ENCODE measurements at places on chromosomes 3 and 15.
A peak's percentile ranks its signal among the peaks of the same experiment; 100 is the strongest.

- DNase-seq: no peak
These were observed 1338.8 kb downstream of the NSUN3 start for GRCh38 chr3:95401693-95402092.

DNA sequence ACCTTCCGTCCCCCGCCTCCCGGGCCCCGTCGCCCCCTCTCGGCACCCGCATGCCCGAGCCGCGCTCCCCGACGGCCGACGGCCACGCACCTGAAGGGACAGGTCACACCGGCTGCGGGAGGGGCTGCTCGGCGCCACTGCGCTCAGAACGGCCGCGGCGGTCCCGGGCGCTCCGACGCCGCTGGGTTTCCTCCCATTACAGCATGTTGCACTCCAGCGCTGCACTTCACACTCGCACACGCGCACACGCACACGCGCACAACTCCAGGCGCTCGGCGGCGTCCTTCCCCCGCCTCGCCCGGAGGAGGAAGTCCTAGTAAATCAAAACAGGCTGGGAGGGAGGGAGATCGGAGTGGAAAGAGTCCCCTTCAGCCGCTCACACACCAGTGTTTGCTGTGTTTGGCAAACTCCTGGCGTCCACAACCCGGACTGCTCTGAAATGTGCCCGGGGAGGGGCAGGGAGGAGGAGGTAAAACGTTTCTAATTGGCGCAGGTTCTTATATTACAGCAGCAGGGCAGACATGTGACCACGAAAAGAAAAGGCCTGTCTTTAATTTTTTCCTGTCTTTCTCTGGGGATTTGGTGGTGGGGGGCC is 76.7 kb upstream of the VGLL4 start:
- no peak for DNase-seq

DNA sequence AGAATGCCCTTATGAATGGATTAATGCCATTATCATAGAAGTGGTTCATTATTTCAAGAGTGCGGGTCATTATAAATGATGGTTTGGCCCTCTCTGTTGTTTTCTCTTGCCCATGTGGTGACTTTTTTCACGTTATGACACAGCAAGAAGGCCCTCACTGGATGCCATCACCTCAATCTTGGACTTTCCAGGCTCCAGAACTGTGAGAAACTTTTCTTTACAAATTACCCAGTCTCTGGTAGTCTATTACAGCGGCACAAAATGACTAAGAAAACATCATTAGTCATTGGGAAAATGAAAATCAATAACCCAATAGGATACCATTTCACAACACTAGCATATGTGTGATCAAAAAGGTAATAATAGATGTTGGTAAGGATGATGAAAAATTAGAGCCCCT is 119.0 kb upstream of the LPP start:
- no peak for DNase-seq

GRCh38 chr3:130990282-130990681 is 36.3 kb downstream of the ASTE1 start:
- no peak for DNase-seq

DNA sequence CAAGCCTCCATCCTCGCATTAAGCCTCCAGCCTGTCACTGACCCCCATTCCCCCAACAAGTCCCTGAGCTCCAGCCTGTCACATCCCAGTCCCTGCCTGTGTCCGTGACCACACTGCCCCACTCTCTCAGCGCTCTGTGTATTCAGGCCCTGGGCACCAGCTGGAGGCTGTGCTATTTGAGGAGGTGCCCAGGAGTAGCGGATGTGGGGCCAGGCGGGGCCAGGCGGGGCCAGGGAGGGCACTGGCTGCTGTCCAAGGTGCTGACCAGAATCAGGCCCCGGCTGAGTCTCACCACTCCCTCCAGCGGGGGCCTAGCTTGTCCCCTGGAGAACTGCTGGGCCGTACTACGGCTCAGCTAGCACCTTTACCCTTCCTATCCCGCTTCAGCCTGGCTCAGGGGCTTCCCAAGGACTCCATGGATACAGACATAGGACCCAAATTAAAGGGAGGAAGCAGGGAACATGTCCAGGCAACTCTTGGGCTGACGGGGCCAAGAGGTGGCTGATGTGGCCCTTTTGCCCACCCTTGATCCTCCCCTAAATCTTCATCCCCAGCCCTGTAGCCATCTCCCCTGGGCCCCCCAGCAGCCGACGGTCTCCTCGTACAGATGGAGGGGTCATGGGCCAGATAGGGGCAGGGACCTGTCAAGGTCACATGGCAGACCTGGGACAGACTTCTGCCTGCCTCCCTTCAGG is 1.1 kb downstream of the HHATL start:
- DNase-seq: peak; percentile 17

DNA sequence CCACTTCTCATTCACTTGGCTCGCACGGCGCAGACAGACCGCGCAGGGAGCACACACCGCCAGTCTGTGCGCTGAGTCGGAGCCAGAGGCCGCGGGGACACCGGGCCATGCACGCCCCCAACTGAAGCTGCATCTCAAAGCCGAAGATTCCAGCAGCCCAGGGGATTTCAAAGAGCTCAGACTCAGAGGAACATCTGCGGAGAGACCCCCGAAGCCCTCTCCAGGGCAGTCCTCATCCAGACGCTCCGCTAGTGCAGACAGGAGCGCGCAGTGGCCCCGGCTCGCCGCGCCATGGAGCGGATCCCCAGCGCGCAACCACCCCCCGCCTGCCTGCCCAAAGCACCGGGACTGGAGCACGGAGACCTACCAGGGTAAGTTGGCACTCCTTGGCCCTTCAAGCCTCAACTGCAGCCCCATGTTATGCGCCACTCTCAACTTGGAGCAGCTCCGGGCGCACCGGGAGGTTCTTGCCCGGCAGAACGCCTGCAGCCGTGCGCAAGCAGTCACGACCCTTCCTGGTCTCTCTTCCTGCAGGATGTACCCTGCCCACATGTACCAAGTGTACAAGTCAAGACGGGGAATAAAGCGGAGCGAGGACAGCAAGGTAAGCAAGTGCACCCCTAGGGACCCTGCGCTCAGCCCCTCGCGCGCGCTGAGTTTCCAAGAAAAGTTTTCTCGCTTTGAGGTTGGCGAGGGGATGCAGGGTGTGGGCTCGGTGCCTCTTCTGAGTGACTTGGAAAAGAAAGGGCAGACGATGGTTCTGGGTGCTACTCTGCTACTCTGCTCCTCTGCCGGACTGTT is at the start of gene BHLHE40:
Gene BHLHE40 (plus strand): TSS at position 10 of the 801 bp plus-strand sequence. CDS start 282 bp downstream, at position 292.
- no peak for DNase-seq

DNA sequence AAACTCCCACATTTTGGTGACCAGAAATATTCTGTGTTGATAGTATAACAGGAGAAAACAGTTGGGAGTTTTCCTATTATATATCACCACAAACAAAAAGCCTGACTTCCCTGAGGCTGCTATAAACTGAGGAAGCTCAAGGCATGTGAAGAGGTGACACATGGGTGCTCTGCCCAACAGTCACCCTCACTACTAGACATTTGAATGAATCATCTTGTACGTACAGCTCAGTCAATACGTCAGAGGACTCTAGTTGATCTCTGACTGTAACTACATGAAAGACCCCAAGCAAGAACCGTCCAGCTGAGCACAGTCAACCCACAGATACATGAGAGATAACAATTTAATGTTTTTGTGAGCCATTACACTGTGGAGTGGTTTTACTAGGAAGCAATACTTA is 338.3 kb upstream of the ATP11B start:
- DNase-seq: no peak

GRCh38 chr3:23232016-23232415 is 28.9 kb downstream of the UBE2E2 start:
- DNase-seq: no peak

DNA sequence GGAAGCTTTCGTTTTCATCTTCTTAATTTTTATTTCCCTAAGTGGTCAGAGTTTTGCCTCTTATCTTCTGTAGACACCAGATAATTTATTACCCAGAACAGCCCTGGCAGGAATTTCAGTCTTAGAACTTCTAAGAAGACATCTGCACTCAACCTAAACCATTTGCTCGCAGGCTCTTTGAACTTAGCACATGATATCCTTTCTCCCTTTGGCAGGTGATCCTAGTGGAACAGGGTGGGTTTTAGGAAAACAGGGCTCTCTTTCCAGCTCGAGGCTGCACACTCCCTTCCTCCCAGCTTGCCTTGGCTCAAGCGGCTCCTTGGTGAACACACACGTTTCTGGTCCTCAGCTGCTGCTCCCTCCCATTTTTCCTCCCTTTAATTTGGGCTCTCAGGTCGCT is 116.5 kb downstream of the THSD4 start:
- no peak for DNase-seq

DNA sequence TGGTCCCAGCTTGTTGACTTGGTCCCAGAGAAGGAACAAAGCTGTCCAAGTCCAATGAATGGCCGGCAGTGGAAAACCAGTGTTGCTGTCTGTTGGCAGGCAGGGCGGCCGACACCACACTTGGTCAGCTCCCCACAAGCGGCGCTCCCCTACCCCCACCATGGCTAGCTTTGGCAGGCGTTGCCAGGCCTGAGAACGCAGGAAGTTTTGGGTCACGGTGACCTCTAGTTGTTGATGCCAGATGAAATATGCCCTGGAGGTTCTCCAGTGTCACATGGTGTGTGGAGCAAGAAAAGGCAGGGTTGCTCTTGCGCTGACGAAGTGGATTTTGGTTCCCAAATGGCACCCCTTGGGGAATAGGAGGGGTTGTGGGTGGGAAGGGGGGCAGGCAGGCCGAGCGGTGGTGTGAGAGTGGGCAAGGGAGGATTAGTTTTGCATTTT is 72.7 kb upstream of the TPRG1 start:
- no peak for DNase-seq

GRCh38 chr3:161422171-161422700 is 50.9 kb upstream of the SPTSSB start:
- DNase-seq: no peak

DNA sequence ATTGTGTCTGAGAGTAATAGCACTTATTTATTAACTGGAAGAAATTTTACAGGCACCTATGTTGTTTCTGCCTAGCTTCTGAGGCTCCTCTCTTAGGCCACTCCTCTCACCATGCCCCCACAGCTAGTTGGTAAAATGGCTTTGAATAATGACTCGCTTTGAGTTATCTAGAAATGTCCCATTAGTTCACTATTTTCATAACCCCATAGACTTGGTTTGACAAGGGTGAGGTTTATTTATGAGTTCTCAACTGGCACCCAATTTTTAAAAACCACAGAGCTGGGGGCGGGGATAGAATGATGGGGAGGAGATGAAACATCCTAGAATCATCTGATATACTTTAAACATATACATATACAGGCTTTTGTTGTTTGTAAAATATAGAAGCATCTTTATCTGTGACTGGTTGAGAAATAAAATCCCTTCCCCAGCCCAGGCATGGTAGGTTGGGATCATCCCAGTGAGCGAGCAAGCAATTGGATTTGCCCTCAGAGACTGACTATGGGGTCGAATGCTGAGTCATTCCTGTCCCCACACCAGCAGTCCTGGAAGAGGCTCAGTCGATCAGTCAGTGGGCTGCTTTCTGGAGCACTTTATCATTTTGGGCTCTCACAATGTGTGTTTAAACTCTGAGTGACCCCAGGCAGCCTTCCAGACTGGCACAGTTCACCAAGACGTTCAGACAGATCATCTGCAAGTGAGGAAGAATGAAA is 60.2 kb upstream of the TSEN2 start:
- no peak for DNase-seq

- DNase-seq: no peak
These were observed 15.5 kb downstream of the PLA1A start for GRCh38 chr3:119613201-119613600.

DNA sequence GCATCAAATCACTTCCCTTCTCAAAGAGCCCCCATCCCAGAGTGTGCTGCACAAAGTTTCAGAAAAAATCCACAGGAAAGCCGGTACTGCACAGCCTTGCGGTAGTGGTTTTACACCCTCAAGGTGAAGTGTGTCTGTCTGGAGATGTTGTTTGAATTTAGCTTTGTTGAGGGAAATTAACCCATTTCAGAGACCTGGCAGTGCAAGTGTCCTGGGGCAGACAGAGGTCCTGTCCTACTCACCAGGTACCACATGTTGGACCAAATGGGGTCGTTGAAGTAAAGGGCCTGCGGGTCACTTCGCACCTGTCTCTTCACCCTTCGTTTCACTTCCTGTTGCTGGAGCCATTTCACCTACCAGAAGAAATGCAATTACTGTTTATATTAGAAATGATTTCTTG is 57.8 kb downstream of the PCSK6 start:
- DNase-seq: no peak

DNA sequence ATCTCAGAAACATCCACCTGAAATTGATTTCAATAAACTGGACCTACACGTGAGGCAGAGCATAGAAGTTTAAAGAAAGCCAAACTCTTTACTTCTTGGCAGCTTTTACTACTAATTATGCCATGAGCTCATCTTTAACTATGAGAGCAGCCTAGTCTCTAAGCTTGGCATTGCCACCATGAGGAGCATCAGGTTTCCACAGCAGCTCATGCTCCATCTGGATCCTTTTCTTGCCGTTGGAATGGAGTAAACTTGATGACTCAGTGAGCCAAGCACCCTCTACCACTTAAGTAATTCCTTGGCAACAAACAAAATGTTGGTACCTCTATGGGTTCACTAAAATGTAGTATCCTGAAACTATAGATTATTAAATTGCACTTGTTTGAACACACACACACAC is 583.2 kb downstream of the EPHA3 start:
- DNase-seq: no peak

DNA sequence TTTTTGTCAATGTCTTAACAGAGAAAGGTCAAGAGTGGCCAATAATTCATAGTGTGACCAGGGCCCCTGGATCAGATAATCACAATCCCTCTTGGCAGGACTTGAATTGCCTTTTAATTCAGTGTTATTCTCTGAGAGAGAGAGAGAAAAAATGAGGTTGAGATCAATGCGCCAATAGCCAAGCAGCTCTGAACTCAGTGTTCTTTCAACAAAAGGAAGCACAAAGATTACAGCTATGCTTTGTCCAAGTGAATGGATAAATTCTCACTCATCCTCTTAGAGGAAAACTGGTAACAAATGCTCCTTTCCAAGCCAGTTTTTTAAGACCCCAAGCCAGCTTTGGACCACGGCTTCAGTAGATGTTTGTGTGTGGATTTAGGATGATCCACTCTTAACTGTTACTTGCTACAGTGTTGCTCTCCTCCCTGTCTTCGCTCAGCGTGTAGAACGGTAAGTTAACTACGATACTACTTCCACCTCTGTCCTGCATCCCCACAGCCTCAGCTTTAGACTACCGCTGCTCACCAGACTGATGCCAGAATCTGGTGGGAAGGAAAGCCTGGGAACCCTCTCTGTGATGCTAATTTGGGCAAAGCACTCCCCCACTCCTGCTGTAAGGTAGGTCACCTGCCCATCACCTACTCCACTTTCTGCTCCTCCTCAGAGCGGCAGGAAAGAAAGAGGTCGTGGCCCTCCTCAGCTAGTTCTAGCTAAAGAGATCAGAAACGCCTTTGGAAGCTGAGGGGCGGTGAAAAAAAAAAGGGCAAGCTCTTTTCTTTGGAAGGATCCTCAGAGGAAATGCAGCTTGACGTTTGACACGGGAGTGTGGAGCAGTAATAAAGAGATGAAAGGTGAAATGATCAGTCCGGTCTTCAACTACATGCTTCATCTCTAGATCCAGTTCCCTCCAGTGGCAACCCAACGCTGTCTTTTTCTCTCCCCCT is 46.8 kb upstream of the LPP start:
- DNase-seq: no peak

DNA sequence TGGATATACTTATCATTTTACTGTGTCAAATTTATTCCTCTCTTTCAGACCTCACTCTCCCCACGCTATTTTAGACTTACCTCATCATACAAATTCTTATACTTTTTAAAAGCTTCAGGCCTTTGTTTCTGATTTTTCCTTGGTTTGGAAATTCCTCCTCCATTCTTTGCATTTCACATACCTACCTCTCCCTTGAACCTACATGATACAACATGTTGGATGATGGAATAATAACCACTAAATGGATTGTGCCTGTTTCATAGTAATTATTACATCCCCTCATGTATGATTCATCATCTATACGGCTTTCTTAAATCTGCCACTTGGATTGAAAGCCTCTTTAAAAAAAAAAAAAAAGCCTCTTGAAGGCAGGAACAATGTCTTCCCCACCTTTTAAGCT is 24.6 kb downstream of the TRIP4 start:
- DNase-seq: no peak
